ENCODE measurements at places on chromosomes 7 and 10.
A peak's percentile ranks its signal among the peaks of the same experiment; 100 is the strongest.

- DNase-seq: peak; percentile 16
Measured at GRCh38 chr7:96080027-96080426, 241.9 kb downstream of the SLC25A13 start.

DNA sequence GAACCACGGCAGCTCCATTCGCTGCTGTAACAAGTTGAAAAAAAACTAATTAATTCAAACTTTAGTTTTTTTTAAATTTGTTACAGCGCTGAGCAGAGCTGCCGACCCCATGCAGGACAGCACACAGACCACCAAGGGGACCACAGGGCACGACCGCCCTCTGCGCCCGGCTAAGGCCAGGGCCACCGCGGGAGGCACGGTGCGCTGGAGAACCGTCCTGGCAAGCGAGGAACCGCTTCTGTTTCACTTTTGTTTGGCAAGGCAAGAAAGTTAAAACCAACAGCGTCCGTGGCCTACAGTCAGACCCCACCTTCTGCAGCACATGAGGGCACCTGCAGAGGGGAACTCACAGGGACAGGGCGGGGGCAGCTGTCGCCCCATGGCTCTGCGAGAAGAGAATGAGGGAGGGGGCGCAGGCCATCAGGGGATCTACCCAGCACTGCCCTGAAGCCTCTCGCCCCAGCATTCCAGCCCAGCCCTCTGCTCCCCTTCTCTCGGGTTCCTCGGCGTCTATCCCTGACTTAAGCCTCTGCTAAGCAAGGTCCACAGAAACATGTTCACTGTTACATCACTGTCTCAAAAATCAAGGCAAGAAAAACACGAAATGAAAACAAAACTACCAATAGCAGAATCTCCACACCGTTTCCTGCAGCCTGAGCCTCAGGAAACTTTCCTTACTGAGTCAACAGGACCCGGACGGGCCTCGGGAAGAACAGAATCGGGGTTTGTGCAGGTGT lies 204.4 kb downstream of the DIP2C start:
- DNase-seq: peak; percentile 65

GRCh38 chr10:121873236-121873635 lies 54.6 kb downstream of the ATE1 start:
- DNase-seq: peak; percentile 33

DNA sequence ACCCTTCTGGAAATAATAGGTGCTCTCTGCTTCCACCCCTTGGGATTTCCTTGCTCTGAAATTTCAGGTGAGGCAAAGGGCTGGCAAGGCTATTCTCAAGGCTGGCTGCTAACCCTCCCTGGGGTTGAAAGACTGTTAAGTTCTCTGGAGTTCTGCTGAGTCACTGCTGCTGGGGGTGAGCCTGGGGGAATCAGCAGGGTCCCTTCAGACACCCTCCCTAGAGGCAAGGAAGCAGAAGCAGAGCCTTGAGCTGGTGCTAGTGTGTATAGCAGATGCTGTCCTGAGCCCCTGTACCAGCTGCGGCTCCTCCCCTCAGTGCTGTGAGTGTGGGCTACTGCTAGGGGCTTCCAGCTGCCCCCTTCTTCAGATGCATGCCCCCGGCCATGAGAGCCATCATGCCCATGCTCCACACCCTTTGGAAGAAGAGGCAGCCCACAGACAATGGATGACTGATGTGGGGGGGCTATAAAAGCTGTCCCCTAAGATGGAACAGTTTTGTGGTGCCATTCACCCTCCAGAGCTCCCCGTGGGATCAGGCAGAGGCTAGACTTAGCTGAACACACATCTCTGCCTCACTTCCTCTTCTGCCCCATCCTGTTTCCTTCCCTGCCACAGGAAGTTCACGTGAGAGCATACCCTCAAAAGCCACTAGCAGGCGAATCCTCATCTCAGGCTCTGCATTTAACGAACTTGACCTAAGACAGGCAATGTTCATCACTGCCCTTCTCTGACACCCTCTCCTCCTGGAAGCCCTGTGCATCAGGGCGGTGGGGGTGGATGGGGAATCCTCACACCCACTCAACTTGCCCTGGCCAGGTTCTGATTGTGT lies 91.8 kb downstream of the SH3PXD2A start:
- DNase-seq: peak; percentile 30

DNA sequence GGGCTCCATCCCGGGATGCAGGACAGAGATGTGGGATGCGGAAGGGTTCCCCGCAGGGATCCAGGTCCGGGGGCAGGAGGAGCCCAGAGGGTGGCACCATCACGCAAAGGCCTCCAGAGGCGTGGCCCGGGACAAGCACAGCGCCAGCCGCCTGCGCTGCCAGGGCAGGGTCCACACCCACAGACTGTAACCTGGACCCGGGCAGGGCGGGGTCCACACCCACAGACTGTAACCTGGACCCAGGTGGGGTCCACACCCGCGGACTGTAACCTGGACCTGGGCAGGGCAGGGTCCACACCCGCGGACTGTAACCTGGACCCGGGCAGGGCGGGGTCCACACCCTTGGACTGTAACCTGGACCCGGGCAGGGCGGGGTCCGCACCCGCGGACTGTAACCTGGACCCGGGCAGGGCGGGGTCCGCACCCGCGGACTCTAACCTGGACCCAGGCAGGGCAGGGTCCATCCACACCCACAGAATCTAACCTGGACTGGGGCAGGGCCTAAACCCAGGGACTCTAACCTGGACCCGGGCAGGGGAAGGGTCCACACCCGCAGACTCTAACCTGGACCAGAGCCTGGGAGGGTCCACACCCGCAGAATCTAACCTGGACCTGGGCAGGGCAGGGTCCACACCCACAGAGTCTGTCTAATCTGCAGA lies 37.5 kb upstream of the SUN1 start:
- DNase-seq: no peak

DNA sequence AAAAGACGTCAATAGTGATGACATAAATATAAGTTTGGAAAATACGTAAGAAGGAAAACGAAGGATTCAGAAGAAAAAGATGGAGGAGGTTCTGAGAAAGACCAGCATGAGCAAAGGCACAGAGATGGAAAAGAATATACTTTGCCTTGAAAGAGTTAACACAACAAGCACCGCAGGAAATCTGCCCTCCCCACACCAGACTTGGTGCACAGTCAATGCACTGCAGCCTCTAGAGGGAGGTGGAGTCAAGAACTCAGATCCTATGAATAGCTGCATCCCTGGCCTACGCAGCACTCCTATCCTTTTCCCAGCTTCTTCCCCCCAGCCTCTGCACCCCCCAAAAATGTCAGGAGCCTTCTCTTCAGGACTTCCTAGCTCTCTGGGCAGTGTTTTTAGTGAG lies 1370.6 kb upstream of the LRRTM3 start:
- no peak for DNase-seq
